ENCODE measurements at places on chromosomes 12 and 14.
A peak's percentile ranks its signal among the peaks of the same experiment; 100 is the strongest.

GRCh38 chr14:93731753-93732152 lies 56.5 kb downstream of the PRIMA1 start:
- DNase-seq, result no peak

DNA sequence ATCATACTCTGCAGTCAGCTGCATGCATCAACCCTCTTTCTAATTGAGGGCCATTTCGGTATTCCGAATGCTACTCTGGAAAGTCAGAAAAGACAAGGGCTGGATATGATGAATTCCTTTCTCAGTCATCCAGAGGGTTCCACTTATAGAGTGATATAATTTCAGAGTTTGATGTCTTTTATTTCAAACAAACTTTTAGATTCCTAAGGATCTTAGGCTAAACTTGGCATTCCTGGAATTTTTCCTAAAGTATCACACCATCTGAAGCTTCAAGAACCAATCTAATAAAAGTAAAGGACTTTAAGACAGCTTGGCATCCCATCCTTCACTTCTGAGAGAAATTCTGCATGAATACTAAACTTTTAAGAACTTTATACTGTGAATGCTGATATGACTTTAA lies 69.3 kb upstream of the KCNJ8 start:
- no peak for DNase-seq

DNA sequence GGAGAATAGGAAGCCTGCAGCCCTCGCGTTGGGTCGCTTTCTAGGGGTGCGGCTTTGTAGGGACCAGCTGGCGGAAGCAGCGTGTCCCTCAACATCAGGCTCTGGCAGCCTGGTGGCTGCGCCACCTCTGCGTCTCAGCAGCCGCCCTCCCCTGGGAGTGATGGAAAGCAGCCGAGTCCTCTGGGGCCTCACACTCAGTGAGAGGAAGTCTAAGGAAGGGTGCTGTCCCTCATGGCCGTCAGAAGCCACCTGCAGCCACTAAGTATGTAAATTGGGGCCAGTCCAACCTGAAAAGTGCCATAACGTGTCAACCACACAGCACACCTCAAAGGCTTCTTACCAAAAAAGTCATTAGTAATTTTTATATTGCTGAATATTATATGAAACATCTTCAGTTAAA lies 80.3 kb downstream of the WDR20 start:
- DNase-seq, result no peak

- DNase-seq, result no peak
Measured at GRCh38 chr14:68361231-68361630, 431.6 kb downstream of the ZFP36L1 start.

DNA sequence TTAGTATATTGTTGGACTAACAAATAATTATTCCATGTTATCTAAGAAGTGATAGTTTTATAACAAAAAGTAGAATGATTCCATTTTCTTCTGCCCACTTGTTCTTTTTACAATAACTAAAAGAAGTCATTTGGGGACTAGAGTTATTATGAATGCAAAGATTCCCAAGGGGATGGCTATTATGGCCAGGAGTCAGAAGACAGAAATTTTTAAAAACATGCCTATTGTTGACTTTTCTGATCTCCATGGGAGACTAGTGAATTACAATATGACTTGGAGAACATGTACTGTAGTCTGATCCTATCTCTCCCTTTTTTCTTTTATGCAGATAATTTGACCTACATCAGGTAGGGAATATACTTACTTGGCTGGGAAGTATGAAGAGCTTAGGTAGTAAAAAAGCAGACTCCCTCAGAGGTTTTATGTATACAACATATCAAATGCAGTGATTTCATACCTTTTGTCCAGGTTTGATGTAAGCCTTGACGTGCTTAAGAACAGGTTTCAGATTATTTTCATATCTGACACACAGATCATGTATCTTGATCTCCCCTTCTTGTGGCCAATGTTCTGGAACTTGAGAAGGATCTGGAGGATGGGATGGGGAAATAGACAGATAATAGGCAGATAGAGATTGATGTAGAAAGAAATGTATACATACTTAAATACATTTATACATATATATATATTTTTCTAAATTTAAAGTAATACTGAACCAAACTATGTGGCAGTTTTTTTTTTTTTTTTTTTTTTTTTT lies 41.0 kb upstream of the KCNJ8 start:
- no peak for DNase-seq

- no peak for DNase-seq
Measured at GRCh38 chr12:95291501-95291900, 73.9 kb downstream of the VEZT start.

GRCh38 chr14:59175404-59175803 lies 13.1 kb upstream of the DAAM1 start:
- no peak for DNase-seq

DNA sequence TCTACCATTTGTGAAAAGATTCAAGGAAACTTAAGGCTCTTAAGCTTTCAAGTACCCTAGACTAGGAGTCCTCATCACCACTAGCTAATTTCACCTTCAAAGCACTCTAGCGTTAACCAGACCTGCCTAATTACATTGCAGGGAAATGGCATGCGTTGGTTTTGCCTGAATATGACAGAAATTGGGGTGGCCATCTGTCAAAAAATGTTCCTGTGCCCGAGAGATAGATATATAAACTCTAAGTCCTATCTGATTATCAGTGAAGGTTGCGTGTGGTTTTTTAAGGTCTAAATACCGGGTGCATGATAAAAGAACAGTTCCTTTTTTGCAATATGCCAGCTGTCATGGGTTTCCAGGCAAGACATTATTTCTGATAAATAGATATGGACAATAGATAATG lies 48.3 kb downstream of the SPRING1 start:
- no peak for DNase-seq

DNA sequence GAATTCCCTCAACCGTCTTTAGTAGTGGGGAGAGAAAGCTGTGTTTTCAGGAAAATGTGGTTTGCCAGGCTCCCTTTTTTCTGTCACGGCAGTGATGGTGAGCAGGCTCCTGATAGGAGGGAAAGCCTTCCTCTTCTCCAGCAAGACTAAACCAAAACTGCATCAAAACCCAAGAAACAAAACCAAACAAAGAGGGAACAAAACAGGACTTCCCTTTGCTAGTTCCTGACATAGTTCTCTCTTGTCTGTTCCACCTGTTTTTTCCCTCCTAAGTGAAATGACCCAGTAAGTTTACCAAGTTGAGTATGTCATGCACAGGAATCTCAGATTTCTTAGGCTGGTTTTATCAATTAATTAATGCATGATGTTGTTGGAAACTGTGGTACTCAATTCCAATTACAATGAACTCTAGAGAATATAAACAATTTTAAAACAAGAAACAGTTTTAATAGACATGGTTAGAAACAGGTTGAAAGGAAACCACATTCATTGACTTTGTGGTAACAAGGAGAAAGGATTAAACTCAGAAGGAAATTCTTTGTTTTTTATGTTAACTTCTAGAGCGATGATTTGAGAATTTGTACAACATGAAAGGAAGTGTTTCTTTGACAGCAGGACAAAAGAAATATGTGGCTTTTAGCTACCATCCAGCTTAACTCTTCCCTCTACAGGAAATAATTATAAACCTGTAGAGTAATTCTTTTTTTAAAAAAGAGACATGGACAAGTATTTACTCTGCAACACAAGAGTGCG lies 23.0 kb upstream of the CSRP2 start:
- no peak for DNase-seq

DNA sequence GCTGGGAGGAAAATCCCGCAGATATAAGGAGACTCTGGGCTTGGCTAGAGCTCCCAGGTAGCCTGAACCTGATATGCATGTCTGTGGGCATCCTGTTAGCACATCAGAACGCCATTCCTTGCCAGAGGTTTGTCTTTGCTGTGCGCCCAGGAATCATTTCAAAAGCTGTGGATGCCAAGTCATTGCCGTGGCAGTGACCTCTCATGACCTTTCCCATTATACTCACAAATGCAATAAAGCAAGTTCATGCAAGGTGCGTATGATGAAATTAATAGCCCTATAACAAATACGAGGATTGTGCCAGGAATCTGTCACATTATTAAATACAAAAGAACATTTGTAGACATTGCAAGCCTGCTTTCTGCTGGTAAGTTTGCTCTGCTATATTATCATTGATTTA lies 229.1 kb upstream of the PELI2 start:
- no peak for DNase-seq

DNA sequence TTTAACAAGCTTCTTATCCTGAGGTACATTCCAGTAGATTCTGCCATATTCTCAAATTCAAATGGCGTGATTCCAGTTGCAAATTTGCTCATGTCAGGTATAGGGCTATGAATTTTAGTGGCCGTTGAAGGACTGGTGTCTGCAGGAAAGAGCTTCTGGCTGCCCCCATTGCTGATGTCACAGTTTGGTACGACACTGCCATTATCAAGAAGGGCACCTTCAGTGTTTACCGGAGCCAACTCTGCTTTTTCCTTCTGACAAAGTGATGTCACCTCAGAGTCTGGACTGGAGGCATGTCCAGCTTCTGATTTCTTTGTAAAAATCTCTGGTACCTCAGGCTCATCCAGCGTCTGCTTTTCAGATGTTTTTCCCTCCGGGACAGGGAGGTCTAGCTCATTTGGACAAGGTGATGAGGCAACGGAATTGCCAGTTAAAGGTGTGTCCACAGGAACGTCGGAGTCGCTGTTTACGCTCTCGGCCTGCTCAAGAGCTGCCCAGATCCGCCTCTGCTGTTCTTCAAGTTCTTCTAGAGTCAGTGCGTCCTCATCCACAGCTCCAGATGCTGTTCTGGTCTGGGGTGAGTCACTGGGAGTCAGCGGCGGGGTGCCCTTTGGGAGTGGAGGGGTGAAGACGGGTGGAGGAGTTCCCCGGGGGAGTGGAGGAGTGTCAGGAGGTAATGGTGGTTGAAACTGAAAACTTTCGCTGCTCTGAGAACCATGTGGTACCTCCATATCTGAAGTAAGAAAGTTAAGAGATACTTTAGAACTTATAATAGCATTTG lies 27.0 kb downstream of the ZCCHC8 start:
- DNase-seq, result no peak

DNA sequence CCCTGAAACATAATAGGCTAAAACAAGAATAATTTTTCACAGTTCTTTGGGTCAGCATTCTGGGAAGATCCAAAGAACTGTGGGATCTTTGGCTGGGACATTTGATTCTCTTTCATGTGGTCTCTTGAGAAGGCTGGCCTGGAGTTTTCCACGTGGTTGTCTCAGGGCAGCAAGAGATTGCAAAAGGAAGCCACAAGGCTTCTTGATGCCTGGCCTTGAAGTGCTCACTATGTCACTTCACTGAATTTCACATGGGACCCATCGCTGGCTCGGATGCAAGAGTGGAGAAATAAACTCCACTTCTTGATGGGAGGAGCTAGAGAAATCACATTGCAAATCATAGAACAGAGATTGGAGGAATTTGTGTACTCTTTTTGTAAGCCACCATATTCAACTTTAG lies 343.4 kb downstream of the MED13L start:
- DNase-seq, result no peak

- no peak for DNase-seq
Measured at GRCh38 chr12:89678225-89678624, 30.4 kb downstream of the ATP2B1 start.

DNA sequence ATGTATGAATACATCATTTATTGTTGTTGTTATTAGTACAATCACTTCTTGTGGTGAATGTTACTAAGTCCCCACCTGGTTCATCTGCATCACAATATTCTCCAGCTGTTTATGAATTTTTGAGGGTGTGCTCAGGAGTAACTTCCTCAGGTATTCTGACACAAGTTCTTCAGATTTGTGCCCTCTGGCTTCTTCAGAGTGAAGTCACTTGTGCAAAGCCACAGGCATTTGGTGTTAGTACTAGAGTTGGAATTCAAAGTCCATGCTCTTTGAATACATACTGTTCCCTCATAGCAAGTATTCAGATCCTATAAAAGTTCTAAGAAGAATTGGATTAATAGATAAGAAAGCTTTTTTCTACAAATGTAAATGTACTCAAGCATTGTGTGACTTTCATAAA lies 150.3 kb upstream of the AVPR1A start:
- no peak for DNase-seq

- DNase-seq, result peak; percentile 31
Measured at GRCh38 chr14:64764641-64765520, 60.7 kb downstream of the PLEKHG3 start.

DNA sequence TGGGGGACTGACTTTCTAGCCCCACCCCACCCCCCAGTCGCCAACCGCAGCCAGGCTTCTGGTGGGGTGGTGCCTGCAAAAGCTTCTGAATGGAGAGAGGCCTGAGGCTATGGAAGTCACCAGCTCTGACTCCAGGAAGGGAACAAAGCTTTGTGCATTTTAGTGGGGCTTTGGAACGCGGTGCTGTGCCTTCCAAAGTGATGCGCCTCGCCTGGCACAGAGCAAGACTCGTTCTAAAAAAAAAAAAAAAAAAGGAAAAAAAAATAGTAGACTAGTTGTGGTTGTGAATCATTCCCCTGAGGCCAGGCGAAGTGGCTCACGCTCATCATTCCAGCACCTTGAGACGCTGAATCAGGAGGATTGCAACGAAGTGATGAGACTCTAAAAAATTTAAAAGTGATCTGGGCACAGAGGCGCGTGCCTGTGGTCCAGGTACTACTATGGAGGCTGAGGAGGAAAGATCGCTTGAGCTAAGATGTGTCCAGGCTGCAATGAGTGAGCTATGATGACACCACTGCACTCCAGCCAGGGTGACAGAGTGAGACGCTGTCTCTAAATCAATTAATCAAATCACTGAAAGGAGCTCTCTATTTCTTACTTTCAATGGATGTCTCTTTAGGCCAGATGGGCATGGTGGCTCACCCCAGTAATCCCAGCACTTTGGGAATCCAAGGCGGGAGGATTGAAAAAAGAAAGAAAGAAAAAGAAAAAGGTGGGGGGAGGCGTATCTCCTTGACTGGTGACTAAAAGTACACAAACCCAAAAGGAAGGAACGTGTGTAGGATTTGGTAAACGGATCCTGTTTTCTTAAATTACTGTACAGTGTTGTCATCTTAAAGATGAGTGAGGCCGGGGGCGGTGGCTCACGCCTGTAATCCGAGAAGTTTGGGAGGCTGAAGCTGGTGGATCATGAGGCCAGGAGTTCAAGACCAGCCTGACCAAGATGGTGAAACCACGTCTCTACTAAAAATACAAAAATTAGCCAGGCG lies 259.6 kb upstream of the ALG10B start:
- no peak for DNase-seq

GRCh38 chr12:25463005-25463404 lies 90.1 kb downstream of the LMNTD1 start:
- DNase-seq, result no peak

DNA sequence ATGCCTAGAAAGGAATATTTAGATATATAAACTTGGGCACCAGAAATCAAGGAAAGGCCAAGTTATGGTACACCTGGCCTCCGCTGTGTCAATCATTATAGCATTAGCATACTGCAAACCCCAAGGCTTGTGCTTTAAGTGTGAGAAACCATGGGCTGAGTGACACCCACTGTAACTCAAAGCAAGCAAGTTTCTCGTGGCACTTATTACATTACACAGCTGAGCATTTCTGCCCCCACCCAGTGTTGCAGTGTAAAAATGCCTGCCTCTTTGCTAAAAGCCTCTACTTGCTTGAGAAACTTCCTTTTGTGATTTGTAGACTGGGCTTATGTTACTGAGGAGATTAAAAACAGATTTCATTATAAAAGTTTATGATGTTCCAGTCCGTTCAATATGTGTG lies 122.0 kb downstream of the TGFB3 start:
- DNase-seq, result no peak

GRCh38 chr12:108375986-108376663 lies 37.0 kb upstream of the CMKLR1 start:
- DNase-seq, result no peak
